Adrenal gland (tissue), 19 donors: ENCODE measurements at places on chromosomes 2 and 18. TPM values are rescaled to one million over a fixed set of nuclear protein-coding genes. Genes with fewer than 3 reads are reported as not detected.

Gene PMAIP1
- polyA plus RNA-seq, result 0.88 TPM

Gene ANKRD30B
- 0.16 TPM for polyA plus RNA-seq

Gene ARHGAP28
- polyA plus RNA-seq, result 3.0 TPM

Gene ASXL3
- polyA plus RNA-seq, result 0.07 TPM

Gene TTR
- polyA plus RNA-seq, result 0.40 TPM

GRCh38 chr2:11129598-11130449, 25.4 kb upstream of the SLC66A3 start:
- DNase-seq, result peak; percentile 47
- no peaks in the 10 kb centered on the region for H3K36me3 ChIP-seq
- peaks cover 19% of the 10 kb centered on the region for H3K4me1 ChIP-seq

- no peak for DNase-seq
- H3K4me3 ChIP-seq, result no peak overlapping the region
- H3K27me3 ChIP-seq, result no peaks in the 10 kb centered on the region
Measured at GRCh38 chr18:21490748-21491147, 109.8 kb downstream of the ESCO1 start.

- H3K27me3 ChIP-seq, result no peaks in the 10 kb centered on the region
- H3K4me1 ChIP-seq, result no peaks in the 10 kb centered on the region
- DNase-seq, result no peak
- no peak overlapping the region for H3K27ac ChIP-seq
Measured at GRCh38 chr18:10315522-10315921, 138.9 kb upstream of the APCDD1 start.

GRCh38 chr2:160891353-160891740, 268.9 kb upstream of the TANK start:
- H3K27me3 ChIP-seq, result no peaks in the 10 kb centered on the region
- H3K4me3 ChIP-seq, result no peak overlapping the region
- H3K27ac ChIP-seq, result no peak overlapping the region
- DNase-seq, result no peak
- H3K36me3 ChIP-seq, result no peaks in the 10 kb centered on the region

- H3K36me3 ChIP-seq, result no peaks in the 10 kb centered on the region
- H3K4me1 ChIP-seq, result no peaks in the 10 kb centered on the region
- peak; percentile 76 for DNase-seq
- H3K27ac ChIP-seq, result no peak overlapping the region
- no peaks in the 10 kb centered on the region for H3K27me3 ChIP-seq
Measured at GRCh38 chr2:84285056-84285747, 173.9 kb downstream of the SUCLG1 start.

DNA sequence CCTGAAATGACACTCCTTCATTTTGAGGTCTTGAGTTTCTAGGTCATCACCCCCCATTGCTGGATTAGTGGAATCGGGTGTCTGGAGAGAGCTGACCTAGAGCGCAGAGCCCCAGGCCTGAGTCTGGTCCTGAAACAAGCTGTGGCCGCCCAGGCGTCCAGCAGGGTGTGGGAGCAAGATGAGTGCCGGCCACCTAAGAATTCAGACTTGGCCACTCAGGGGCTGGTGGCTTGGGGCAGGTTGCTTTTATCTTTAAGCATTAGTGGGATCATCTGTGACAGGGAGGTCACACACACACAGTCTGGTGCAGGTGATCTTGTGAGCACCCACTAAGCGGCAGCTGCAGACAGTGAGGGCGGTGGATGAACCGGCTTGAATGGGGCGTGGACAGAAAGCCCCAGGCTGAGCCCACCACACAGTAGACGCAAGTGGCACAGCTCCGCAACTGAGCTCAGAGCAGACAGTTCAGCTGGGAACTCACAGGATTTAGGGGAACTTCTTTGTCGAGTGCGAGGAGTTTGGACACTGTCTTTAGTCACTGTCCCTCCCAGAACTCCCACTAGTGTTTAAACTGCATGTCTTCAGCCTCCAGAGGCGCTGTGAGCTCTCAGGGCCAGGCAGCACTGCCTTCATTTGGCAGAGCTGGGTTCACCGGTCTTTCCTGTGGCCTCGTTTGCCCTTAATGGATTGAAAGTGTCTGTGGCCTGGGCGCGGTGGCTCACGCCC, 21.5 kb downstream of the ITGB1BP1 start:
- peaks cover 11% of the 10 kb centered on the region for H3K4me1 ChIP-seq
- H3K27me3 ChIP-seq, result no peaks in the 10 kb centered on the region
- H3K4me3 ChIP-seq, result no peak overlapping the region
- no peak overlapping the region for H3K27ac ChIP-seq
- no peak for DNase-seq
- H3K36me3 ChIP-seq, result no peaks in the 10 kb centered on the region

- no peaks in the 10 kb centered on the region for H3K36me3 ChIP-seq
- no peak overlapping the region for H3K4me3 ChIP-seq
- no peaks in the 10 kb centered on the region for H3K4me1 ChIP-seq
- no peak for DNase-seq
- H3K27me3 ChIP-seq, result no peaks in the 10 kb centered on the region
- H3K27ac ChIP-seq, result no peak overlapping the region
Measured at GRCh38 chr2:227613272-227613660, 1.4 kb downstream of the SCYGR3 start.

GRCh38 chr2:3778851-3779495, 75.6 kb downstream of the DCDC2C start:
- H3K27me3 ChIP-seq, result peaks cover 4% of the 10 kb centered on the region

DNA sequence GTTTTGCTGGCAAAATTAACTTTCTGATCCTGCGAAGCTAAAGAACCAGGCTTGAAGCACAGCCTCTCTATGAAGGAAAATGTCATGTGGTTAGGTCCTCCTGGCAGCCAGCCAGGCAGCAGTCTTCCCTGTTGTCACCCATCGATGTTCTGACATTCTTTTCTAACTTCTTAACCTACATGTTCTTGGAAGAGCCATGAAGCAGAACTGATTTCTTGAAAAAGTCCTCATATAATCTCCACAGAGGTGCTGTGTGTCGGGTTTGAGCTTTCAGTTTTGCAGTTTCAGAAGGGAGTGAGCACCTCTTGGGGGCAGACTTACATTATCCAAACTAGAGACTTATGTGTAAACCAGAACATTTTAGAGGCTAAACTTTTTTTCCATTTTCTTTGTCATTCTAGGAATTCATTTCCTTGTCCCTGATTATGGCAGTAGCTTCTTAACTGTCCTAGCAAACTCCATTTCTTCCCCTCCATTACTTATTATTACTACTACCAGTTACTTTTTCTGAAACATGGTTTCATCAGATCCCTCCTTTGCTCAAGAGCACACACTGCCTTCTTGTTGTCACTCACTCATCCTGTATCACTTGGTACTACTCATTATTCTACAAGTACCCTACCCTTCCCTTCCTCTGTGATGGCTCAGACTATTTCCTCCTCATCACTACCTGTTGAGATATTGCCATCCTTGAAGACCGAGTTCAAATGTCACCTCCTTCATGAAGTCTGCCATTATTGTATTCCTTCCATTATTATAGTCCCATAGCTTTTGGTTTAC, 31.1 kb downstream of the DOK1 start:
- no peaks in the 10 kb centered on the region for H3K4me1 ChIP-seq
- no peak overlapping the region for H3K27ac ChIP-seq
- no peak overlapping the region for H3K4me3 ChIP-seq

- H3K27ac ChIP-seq, result no peak overlapping the region
- H3K4me1 ChIP-seq, result no peaks in the 10 kb centered on the region
- H3K27me3 ChIP-seq, result no peaks in the 10 kb centered on the region
- H3K36me3 ChIP-seq, result no peaks in the 10 kb centered on the region
- no peak for DNase-seq
Measured at GRCh38 chr2:154484338-154485099, 214.0 kb upstream of the KCNJ3 start.

DNA sequence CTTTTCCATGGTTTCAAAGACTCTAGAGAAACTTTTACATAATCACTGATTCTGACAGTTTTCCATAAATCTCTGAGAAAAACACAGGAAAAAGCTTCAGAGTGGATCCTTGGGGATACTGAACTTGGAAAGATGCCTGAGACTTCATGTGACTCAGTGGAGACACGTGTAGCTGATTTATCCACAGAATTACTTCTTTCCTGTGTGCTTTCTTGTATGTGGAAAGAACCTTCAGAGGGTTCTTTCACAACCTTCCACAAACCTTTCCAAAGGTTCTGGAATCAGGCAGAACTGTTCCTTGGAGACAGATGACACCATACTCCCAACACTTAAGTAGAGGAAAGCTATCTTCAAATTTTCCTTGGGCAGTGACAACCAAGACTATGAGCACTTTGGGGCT, 207.2 kb downstream of the RND3 start:
- H3K4me3 ChIP-seq, result no peak overlapping the region
- H3K4me1 ChIP-seq, result peaks cover 5% of the 10 kb centered on the region
- H3K27me3 ChIP-seq, result no peaks in the 10 kb centered on the region
- peak; percentile 58 for DNase-seq
- H3K27ac ChIP-seq, result peak overlapping the region; percentile 32

DNA sequence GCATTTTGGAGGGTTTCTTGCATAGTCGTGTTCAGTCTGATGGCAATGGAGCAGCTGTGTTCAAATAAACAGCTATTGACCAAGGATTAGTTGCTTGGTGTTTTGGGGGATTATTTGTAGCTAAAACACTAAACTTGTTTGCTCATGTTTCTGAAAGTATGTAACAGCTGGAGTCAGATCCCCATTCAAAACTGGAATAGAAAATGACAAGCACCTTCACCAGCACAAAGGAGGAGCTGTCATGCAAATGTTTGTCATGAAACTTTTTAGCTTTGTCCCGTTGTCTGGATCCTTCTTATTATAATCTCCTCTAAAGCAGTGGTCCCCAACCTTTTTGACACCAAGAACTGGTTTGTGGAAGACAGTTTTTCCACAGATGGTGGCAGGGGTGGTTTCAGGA, 96.9 kb upstream of the ZNF236 start:
- no peaks in the 10 kb centered on the region for H3K4me1 ChIP-seq
- no peak for DNase-seq
- H3K36me3 ChIP-seq, result no peaks in the 10 kb centered on the region

GRCh38 chr2:155266109-155266508, 567.6 kb downstream of the KCNJ3 start:
- no peak overlapping the region for H3K4me3 ChIP-seq
- DNase-seq, result no peak
- H3K27me3 ChIP-seq, result no peaks in the 10 kb centered on the region
- H3K27ac ChIP-seq, result no peak overlapping the region
- no peaks in the 10 kb centered on the region for H3K4me1 ChIP-seq

DNA sequence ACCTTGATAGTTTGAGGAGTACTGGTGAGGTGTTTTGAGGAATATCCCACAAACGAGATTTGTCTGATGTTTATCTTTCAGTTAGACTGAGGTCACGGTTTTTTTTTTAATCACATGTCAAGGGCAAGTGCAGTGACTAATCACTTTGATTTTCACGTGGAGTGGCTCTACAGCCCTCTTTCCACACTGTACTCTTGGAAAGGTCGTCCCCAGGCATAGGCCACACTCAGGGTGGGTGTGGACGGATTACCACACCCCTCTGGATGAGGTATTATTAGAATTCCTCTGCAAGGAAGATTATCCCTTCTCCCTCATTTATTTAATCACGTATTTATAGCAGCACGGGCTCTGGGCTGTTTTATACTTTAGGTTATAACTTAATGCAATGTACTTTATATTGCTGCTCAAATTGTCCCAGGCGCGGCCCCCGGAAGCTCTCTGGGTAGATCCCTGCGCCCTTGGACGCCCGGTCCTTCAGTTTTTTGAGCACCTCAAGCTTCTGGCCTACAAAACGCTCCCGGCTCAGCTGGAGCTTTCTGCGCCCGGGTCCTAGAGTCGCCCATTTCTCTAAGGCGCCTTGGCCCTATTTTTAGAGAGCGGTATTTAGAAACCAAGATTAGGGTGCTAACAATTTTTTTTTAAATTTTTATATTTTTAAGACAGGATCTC, 515 bp upstream of the PLEKHB2 start:
- peak overlapping the region; percentile 79 for H3K4me3 ChIP-seq
- no peaks in the 10 kb centered on the region for H3K36me3 ChIP-seq
- H3K27ac ChIP-seq, result peak overlapping the region; percentile 99
- DNase-seq, result peak; percentile 62

GRCh38 chr2:100964222-100964621, 37.9 kb upstream of the RPL31 start:
- H3K36me3 ChIP-seq, result no peaks in the 10 kb centered on the region
- no peak for DNase-seq
- H3K4me1 ChIP-seq, result no peaks in the 10 kb centered on the region
- H3K4me3 ChIP-seq, result no peak overlapping the region
